NCI-H2081 (cell line): ENCODE measurements at places on chromosomes 4 and X.

DNA sequence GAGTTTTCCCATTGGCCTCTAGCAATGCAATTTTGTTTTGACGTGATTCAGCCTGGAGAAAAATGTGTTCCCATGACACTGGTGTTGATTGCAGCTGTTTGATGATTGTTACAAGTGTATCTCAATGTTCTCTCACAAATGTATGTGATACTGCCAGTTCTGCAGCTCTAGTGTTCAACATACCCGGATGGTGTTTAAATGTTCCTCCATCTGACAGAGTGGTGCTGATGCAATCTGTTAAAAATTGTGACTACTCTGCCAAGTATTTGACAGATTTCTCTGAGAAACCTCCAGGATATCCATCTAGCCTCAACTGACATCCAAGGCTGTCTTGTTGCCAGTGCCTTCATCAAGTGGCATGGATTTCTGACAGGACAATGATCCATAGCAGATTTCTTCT lies 657.2 kb upstream of the DIAPH2 start:
- no peak for DNase-seq

GRCh38 chr4:143406523-143406922 lies 69.8 kb downstream of the GAB1 start:
- DNase-seq, result no peak

- peak; percentile 68 for DNase-seq
These were observed 24.9 kb downstream of the SH3BP2 start for GRCh38 chr4:2817701-2818350.

- DNase-seq, result no peak
These were observed 55.4 kb downstream of the RPS6KA3 start for GRCh38 chrX:20211261-20211786.

DNA sequence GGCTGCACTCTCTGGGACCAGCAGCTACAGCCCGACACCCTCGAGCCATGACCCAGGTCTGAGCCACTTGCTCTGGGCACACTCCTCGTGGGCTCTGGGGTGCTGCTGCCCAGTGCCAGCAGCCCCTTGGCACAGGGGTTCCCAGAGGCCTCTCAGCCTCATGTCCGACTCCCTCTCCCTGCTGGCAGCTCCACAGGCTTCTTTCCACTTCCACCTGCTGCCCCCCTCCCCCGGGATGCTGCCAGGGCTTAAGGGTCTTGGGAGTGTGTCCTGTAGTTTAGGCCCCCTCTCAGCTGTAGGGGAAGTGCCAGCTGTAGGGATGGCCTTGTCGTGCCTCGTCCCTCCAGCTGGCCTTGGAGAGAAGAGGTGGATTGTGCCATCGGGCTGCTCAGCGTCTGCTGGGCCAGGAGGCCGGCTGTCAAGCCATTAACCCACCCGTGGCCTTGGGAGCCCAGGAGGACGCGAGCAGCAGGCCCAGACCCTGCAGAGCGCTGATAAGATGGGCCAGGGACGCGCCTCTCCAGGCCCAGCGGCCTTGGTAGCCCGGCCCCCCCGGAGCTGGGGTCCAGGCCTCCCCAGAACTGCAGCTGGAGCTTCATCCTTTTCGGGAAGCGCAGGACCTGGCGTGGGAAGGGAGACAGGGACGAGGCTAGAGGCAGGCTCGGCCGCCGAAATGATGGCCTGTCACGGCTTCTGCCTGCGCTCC lies 1.0 kb upstream of the USP27X start:
- no peak for DNase-seq

GRCh38 chrX:11259437-11259836 lies 33.8 kb upstream of the AMELX start:
- DNase-seq, result no peak

- DNase-seq, result no peak
These were observed 6.1 kb upstream of the SEC24D start for GRCh38 chr4:118842055-118842454.

- no peak for DNase-seq
These were observed 40.4 kb upstream of the MAOA start for GRCh38 chrX:43615660-43616059.

- no peak for DNase-seq
These were observed 786 bp upstream of the ZFX start for GRCh38 chrX:24148535-24149350.

DNA sequence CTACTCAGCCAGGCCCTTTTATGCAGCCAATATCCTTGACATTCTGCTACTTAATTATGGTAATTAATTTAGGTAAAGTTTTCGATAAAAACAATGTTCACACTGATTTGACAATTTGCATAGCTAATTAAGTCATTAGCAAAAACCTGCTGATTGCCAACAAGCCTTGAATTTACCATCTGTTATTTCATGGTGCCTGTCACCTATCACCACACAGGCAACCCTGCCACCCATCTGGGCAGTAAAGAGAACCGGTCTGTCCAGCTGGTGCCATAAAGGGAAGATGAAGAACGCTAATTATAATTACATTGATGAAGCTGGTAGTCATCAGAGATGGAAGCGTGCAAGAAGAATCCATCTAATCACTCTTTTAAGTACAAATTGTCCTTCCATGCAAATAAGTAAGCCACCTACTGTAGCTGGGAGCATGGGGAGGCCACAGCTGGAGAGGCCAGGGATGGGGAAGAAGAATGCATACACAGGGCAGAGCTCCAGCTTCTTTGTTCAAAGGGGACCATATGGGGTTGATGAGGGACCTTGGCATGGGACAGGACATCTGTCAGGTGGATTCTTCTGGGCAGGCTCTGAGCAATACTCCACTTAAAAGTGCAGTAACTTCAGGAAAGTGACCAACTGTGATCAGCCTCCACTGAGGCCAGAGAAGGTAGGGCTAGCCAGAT lies 277.3 kb upstream of the TAPT1 start:
- DNase-seq, result no peak

GRCh38 chrX:112662559-112663427 lies 16.9 kb downstream of the LHFPL1 start:
- DNase-seq, result no peak

DNA sequence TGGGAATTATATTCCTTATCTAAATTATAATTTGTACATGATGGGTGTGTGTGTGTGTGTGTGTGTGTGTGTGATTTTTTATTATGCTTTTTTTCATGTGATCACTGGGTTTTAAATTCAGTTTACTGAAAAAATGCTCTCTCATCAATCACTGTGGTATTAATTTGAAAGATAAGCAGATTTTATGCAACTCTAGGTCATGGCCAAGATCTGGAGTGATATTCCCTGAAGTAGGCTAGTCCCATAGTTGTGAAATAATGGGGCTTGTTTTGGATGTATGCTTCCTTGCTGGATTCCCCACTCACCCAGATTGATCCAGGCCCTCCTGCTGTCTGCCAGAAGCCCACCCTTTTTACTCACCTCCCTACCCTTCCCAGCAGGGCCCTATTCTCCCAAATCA lies 22.0 kb upstream of the PGRMC2 start:
- no peak for DNase-seq

- DNase-seq, result no peak
These were observed 92.8 kb downstream of the MAML3 start for GRCh38 chr4:140061194-140061593.

GRCh38 chr4:1952058-1952700 lies 56.6 kb downstream of the NELFA start:
- no peak for DNase-seq

DNA sequence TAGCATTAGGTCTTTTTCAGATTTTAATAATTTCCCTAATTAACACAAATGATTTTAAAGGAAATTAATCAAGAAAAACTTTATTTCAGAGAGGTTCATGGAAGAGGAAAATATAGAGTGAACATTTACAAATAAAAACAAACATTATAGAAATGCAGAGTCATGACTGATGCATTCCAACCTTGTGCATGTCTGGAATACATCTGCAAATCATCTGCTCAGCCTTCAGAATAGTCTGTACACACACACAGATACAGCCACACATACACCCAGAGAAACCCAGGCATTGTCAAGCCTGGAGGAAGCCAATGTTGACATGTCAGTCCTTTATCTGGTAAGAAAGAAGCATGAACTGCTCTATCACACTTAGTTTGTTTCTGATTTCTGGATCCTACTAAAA lies 61.3 kb upstream of the NFKB1 start:
- DNase-seq, result no peak

DNA sequence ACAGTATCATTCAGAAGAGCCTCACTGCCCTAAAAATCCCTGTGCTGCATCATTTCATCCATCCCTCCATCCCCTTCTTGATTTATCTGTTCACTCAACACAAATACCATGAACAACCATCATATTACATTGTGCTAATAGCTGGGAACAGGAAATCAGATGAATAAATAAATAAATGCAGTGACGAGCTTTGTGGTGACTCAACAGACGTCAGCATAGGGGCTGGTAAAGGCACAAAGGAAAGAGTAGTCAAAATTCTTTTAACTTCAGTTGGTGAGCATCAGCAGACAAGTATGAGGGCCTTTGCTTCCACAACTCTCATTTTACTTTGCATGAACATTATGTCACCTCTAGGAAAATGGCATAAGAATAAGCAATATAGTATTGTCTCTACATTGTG lies 65.5 kb downstream of the EDNRA start:
- no peak for DNase-seq

GRCh38 chr4:27276307-27277073 lies 415.8 kb downstream of the STIM2 start:
- DNase-seq, result peak; percentile 50

- peak; percentile 34 for DNase-seq
These were observed 246.9 kb downstream of the FBXO8 start for GRCh38 chr4:174036576-174036975.

DNA sequence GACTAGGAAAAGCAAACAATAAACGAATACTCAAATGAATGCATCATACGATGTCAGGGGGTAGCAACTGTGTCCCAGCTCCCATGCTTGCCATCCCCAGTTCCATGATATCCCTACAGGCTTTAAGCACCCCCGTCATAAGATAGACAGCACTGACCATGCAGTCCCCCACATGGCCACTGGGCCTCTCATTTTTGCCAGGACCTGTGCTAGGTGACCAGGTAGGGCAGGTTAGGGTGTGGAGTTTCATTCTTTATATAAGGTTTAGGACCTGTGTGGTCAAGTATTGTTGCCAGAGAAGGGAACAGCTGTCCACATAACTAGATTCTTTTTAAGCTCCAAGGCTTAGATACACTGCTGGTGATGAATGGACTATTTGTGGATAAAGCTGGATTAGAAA lies 9.7 kb downstream of the PPEF2 start:
- DNase-seq, result no peak

DNA sequence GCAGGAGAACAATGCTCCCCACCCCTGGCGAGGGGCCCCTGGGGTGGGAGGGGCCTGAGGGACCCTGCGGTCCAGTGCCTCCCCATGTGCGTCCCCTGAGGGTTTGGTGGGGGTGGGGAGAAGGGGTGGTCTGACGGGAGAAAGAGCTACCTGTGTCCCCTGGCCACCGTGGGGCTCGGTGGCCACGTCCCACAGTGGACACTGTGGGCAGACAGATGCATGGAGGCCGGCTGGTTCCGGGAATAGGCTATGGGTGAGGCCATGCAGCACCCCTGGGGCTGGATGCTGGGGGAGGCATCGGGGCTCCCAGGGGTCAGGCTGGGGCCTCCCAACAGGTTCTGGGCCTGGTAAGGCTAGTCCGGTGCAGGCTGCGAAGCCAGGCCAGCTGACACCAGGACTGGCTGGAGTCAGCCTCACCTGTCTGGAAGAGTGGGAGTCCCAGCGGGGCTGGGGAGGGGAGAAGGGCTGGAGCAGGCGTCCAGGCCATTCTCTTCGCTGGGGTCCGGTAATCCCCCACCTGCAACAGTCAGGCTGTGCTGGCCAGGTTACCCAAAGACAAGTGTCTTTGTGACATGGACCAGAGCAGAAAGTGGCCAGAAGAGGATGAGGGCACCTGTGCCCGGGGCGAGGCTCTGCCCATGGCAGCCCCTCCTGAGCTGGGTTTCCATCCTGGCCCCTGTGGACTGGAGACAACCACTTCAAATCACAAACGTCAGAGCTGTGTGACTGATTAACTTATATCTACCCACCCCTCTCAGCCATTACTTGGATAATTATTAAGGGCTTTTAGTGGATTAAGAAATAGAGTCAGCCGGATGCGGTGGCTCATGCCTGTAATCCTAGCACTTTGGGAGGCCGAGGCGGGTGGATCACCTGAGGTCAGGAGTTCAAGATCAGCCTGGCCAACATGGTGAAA lies 1.4 kb upstream of the FAM53A start:
- DNase-seq, result no peak

DNA sequence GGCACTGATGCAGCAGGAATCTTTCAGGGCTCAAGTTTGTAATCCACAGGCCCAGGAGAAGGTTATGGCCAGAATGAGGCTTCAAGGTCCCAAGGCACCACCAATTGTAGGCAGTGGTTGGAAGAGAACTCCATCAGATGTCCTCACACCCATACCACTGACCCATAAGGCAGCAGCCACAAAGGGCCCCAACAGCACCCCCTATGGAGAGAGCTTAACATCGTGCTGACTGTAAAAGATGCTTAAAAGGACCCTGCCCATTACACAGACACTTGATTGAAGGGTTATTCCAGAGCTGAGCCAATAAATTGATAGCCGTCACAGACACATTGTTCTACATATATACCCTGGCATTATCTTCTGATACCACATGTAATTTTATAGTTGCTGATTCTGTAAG lies 113.7 kb downstream of the SOWAHB start:
- DNase-seq, result no peak

DNA sequence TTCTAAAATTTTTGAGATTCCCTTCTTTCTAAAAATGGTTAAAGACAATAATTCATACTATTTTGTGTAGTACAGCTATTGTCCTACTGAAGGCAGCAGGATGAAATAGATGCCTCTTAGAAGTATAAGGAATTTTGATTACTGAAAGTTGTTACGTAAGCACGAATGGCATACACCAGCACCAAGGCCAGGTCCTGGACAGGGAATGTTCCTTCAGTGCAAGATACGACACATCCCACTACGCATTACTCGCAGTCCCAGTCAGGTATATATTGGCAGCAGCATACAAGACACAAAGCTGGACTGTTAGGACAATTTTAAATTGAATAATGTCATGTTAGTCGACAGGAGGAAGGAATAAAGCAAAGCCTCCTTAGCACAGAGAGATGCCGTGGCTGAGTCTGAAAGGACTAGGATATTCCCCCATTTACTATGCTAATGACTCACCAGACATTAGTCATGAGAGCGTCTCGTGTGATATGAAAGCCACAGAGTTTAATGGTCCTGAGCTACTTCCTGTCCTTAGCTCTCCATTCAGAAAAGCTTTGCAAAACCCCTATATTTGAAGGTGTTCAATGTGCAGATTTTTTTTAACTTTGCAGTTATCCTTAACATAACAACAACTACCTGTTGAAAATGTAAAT lies 504.3 kb downstream of the FAM133A start:
- DNase-seq, result no peak

DNA sequence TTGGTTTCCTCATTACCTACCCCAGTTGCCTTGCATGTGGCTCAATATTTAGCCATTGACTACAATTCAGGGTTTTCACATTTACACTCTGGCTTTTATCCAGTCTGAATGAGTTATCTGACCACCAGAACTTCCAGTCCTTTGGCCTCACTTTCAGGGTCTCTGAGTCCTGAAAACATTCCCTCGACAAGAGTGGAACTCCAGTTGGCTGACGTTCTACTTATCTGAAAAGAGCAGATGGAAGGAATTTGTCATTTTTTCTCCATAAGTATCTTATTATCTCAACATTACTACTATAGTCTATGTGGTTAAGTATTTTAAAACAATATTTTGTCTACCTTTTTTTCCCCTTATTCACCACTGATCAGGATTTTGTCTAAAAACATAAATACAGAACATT lies 5.2 kb upstream of the CASP6 start:
- DNase-seq, result no peak
